ENCODE measurements at places on chromosomes 1 and 21.

DNA sequence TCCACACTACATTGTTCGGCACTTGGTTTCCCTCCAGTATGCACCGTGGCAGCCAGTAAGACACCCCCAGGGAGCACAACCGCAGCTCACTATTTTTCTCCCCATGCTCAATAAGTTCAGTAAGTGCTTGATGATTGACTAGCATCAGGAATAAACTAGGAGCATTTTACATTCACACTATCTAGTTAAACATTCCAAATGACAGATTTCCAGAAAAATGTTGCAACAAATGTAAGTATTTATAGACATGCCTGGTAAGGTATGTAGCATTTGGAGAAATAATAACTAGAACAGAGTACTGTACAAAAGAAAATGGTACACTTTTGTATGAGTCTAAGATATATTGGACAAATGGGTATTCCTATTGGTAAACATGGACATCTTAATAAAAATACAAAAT lies 92.9 kb downstream of the SLC45A1 start:
- DNase-seq = no peak

GRCh38 chr1:211281320-211282022 lies 22.3 kb downstream of the RCOR3 start:
- DNase-seq = no peak

GRCh38 chr1:227994632-227995300 lies 12.0 kb upstream of the WNT3A start:
- no peak for DNase-seq

DNA sequence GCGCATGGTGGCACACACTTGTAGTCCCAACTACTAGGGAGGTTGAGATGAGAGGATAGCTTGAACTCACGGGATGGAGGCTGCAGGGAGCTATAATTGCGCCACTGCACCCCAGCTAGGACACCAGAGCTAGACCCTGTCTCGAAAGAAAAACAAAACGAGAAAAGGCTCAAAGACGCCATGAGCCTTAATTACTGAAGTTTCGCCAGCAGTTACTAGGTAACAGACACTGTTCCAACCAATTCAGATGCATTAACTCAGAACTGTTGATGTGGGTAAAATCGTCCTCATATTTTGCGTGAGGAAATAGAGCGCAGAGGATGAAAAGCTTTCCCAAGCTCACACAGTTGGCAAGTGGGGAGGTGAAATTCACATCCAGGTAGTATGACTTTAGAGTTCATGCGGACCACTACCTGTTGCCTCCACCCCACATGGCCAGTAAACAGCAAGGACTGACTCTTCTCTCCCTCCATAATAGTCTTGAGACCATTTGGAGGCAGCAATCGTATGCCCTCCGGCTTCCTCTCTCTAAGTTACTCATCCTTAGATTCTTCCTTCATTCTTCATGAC lies 40.1 kb downstream of the INAVA start:
- no peak for DNase-seq

GRCh38 chr1:14956579-14957195 lies 196.9 kb upstream of the TMEM51 start:
- DNase-seq = no peak

GRCh38 chr1:233465745-233466343 lies 138.3 kb downstream of the MAP3K21 start:
- no peak for DNase-seq

- DNase-seq = no peak
Measured at GRCh38 chr21:26047279-26047967, 123.1 kb downstream of the APP start.

DNA sequence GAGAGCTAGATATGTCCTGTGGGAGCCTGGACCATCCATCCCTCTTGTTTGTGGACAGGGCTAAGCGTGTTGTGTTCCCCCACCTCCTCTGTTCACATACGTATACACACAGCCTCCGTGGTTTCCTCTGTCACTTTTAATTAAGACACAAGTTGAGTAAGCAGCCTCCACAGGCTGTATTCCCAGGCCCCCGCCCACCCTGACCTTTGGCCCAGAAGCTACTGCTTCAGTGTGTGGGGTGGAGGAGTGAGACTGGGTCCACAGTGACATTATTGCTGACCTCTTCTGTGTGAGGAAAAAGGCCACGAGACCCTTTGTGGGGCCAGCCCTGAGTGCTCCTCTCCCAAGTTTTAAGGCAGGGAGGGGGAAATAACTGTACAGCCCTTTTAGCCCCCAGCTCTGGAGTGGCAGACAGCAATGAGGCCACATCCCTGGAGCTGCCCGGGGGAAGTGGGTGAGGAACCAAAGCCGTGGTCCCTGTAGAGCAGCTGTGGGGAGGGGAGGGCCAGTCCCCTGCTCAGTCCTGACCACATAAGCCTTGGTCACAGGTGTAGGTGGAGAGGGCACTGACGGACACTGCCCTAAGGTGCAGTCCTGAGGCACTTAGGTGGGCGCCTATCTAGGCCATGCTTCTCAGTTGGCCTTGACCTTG lies 4.4 kb downstream of the ELOVL1 start:
- no peak for DNase-seq

DNA sequence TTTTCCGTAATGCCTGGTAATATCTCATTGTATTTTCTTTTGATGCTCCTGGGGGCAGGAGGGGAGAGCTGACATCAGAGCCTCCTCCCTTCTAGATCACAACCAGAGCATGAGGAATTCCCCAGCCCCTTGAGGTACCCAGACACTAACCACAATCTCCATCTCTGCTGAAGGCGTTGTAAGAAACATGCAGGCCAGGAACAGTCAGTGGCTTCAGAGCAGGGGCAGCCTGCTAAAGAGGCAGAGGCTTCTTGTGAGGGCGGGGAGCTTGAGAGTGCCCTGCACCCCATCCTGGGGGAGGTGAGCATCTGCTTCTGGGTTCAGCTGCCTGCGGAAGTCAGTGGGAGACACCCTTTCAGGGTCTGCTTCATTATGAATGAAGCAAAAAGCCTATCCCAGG lies 19.0 kb downstream of the MAPKAPK2 start:
- no peak for DNase-seq

GRCh38 chr1:180255536-180256340 lies 25.7 kb downstream of the LHX4 start:
- no peak for DNase-seq

DNA sequence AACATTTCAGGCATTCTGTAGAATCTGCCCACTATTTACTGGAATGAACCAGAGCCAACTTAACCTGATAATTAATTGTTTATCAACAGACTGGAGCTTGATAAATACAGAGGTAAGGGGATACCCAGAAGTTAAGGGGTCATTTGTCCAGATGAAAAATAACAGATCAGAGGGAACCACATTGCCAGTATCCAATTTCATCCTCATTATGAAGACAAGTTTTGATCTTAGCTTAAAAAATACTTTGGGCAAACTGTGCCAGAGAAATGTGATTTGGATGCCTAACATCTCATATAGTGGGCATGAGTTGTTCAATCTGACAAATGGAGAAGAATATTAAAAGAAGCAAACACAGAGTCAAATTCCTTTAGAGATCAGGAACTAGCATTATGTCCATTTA lies 63.7 kb downstream of the IFI44 start:
- no peak for DNase-seq

- DNase-seq = no peak
Measured at GRCh38 chr1:234856845-234857245, 246.9 kb upstream of the IRF2BP2 start.

GRCh38 chr1:35718492-35719336 lies at the start of gene C1orf216:
Gene C1orf216 (minus strand): TSS chr1:35718884. CDS start chr1:35716321, 2,563 bp downstream.
- no peak for DNase-seq

DNA sequence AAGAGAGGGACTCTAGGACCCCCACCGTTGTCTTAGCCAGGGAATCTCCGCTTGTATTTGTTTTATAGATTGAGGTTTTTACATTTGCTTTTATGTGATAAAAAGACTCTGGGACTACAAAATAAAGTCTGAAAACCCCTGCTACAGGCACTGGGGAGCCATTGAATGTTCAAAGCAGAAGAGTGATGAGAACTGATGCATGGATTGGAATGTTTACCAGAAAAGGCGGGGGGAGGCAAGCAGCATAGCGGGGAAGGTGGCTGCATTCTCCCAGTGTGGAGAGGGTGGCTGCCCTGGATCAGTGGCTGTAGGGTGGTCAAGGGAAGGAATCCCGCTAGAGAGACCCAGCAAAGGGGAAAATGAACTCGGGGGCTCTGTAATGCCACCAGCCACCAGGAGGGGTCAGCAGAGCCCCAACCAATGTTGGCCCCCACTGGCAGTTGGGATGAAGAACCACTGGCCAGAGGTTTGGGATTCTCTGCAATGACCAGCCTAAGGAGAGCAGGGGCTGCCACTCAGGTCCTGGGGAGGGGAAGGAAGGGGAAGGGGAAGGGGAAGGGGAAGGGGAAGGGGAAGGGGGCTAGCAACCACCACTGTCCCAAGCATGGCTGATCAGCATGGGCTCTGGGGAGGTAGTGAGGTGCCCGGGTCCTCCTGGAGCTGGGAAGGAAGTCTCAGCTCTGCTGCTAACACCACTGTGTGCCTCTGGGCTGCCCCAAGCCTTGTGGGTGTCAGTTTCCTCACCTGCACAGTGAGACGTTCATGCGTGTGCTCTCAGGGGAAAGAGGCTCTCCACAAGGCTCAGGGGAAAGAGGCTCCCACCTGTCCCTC lies 19.2 kb upstream of the PEF1 start:
- no peak for DNase-seq

DNA sequence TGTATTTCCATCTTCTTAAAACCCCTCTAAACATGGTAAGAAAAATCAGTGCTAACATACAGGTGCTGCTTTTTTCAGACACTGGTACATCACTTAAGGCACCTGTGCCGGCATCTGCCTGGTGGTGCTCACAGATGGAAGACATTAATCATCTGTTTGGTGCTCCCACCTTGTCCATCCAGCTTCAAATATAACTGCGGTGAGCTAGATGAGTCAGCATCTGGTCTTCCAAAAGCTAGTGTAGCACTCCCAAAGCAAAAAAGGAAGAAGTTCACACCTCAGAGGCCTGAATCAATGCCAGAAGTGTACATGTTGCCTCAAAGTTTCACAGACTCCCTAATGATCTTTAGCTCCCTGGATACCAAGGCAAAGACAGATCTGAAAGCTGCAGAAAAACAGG lies 44.4 kb downstream of the TM2D1 start:
- DNase-seq = no peak

DNA sequence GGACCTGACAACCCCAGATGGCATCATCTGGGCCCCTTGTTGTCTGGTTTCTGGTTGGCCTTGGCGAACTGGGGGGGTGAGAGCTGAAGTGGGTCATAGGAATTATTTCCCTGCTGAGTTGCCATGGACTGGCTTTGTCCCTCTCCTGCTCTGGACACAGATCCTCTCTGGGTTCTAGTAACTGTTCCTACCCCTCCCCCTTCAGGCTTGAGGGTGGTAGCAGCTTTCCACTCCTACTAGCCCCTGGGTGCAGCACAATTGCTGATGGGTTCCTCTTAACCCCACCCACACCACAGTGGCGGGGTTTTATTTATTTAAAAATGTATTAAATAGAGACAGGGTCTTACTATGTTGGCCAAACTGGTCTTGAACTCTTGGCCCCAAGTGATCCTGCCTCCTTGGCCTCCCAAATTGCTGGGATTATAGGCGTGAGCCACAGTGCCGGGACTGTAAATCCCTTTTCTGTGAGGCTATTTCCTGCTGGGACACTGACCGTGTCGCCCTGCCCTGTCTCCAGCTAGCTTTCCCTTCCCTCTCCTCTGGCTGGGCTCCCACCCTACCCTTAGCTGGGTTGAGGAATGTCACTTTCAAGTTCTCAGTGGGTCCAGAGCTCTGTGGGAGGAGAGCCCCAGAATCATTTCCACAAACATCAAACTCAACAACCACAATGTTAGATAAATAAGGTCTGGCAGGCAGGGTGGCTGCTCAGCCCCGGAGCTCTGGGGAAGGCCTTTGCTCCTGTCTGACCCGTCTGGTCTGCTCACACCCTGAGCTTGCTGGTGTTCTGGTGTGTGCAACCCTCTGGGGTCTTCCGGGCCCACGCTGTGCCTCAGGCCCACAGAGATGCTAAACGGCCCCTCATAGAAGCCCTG lies 112.7 kb upstream of the WNT4 start:
- no peak for DNase-seq

GRCh38 chr1:41534181-41535076 lies 49.9 kb upstream of the EDN2 start:
- DNase-seq = no peak

GRCh38 chr1:58821309-58821708 lies 37.5 kb upstream of the JUN start:
- no peak for DNase-seq

DNA sequence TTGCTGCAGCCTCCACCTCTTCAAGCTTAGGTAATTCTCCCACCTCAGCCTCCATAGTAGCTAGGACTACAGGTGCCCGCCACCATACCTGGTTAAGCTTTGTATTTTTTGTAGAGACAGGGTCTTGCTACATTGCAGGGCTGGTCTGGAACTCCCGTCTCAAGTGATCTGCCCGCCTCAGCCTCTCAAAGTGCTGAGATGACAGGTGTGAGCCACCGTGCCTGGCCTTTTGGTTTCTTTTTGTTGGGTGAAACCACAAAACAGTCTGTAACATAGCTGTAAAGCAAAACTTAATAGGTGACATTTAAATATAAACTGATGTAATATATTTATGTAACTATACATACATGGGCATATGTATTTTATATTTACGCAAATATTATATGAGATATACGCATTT lies 3.1 kb upstream of the DNAJC11 start:
- no peak for DNase-seq

DNA sequence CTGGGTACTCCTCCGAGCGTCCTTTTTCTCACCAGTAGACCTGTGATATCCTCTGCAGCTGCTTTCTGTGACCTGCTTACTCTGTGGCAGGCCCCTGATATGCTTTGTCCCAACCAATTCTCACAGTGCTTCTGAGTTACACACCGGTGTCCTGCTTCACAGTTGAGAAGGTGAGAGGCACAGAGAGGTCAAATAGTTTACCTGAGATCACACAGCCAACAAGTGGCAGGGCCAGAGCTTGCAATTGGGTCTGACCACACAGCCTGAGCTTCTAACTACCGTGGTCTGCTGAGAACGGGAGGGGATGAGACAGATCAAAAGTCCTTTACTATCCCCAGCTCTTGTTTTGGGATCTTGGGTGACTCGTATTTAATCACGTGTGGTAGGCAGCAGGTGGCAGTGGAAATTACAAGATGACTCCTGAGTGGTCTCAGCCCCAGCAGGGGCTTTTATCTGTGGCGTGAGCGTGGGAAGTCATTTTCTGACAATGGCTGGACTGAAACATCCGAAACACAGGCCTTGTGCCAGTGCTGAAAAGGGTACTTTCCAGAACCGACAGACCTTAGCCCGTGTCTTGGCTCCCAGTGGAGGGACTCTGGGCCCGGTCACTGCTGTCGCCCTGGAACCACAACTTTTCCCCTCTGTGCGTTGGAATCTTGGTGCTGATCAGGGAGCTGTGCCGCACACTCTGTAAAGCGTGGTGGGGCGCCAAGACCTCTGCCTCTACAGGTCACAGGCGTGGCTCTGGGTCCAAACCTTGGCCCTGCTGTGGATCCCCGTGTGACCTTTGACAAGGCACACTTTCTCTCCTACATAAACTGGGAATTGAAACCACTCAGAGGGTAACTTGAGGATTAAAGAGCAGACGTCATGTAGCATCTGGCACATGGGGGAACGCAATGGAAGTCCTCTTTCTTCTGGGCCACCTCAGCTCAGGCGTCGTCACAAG lies 11.9 kb downstream of the THEMIS2 start:
- no peak for DNase-seq

GRCh38 chr1:63319046-63320021 lies 3.0 kb upstream of the FOXD3 start:
- no peak for DNase-seq
